ENCODE measurements at places on chromosomes 5 and 9. TPM values are rescaled to one million over a fixed set of nuclear protein-coding genes. Genes with fewer than 3 reads are reported as not detected.

The ELOVL7 gene
- total RNA-seq, result 9.5 TPM

The FAM120AOS gene
- total RNA-seq, result 52.3 TPM

The SLC45A2 gene
- total RNA-seq, result not detected

The GDF9 gene
- 0.21 TPM for total RNA-seq

The KCNV2 gene
- not detected for total RNA-seq
